ENCODE measurements at places on chromosomes 11 and 22.
A peak's percentile ranks its signal among the peaks of the same experiment; 100 is the strongest.

GRCh38 chr11:94595076-94595475 is 27.9 kb downstream of the PIWIL4 start:
- no peak for DNase-seq

DNA sequence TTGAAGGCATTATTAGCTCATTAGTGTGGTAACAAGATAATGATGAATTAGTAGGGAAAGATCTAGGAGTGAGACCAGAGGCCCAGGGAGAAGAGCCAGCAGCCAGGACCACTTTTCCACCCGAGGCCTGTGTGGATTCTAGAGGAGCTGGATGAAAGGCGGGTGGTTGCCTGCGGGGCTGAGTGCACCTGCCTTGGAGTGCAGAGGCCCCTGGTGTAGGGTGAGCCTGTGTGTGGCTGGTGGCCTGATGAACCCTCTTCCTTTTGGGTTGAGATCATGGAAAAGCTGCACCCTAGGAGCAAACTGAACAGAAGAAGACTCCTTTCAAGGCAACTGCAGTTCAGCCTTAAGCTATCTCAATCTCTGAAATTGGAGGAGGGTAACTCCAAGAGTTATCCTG is 5.9 kb upstream of the TP53AIP1 start:
- DNase-seq: no peak

GRCh38 chr11:84316866-84317555 is 1030.8 kb upstream of the CCDC90B start:
- no peak for DNase-seq

DNA sequence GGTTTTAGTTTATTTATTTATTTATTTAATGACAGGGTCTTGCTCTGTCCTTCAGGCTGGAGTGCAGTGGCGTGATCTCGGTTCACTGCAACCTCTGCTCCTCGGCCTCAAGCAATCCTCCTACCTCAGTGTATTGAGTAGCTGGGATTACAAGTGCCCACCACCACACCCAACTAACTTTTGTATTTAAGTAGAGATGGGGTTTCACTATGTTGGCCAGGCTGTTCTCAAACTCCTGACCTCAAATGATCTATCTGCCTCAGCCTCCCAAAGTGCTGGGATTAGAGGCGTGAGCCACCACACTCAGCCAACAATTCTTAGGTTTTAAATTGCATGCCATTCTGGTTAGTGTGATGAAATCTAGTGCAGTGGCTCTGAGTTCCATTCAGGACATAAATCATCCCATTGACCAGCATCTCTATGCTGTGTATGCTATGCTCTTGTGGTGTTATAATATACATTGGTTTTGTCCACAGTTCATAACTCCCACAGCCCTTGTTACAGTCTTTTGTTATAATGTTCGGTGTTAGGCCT is 28.5 kb downstream of the ZNF280B start:
- no peak for DNase-seq

GRCh38 chr11:68399916-68400315 is 60.6 kb upstream of the PPP6R3 start:
- DNase-seq: no peak

GRCh38 chr11:36775130-36775529 is 177.1 kb upstream of the RAG2 start:
- DNase-seq: no peak

DNA sequence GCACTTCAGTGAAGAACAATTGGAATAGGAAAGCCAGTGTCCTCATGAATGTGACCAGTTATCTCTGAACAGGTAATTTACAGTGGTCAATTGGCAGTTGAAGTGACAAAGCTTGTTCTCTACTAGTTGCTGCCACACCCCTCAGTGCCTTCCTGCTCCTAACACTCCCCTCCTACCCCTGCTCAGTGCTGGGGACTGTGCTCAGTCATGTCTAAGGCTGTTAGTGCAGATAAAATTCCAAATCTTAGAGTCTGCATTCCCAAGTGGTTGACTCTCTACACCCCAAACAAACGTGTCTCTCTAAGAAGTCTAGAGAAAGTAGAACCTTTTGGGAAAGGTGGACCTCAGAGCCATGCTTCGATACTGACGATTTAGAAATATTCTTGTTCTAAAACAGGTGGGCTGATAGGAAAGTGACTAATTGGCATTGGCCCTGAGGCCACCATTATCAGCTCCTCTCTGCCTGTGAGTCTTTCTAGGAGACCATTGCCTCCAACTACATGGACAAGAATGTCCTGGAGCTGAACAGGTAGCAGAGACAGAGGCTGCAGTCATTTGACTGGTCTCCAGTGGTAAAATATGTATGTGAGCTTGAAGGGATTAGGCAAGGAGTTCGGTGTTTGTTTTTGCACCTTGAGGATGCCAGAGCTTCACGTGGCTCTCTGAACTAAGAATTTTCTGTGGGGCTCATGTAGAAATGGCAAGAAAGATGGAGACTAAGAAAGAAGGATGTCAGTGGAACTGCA is 22.1 kb upstream of the NNMT start:
- no peak for DNase-seq

DNA sequence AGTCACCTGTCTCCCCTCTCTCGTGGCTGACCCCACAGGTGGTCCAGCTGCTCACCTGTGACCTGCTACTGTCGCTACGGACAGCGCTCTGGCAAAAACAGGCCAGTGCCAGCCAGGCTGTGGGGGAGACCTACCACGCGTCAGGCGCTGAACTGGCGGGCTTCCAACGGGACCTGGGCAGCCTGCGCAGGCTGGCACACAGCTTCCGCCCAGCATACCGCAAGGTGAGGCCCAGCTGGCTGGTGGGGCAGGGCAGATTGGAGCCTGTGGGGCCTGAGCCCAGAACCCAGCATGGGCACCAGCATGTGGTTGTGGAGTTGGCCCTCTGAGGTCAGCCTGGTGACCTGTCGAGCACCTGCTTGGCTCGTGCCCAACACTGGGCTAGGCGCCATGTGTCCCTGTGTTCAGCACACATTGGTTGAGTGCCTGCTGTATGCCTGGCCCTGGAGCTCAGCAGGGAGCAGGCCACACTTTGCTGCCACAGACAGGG is 11.9 kb downstream of the SHISA8 start:
- DNase-seq: no peak

GRCh38 chr11:114399490-114400215 is 658 bp downstream of the C11orf71 start:
- no peak for DNase-seq

DNA sequence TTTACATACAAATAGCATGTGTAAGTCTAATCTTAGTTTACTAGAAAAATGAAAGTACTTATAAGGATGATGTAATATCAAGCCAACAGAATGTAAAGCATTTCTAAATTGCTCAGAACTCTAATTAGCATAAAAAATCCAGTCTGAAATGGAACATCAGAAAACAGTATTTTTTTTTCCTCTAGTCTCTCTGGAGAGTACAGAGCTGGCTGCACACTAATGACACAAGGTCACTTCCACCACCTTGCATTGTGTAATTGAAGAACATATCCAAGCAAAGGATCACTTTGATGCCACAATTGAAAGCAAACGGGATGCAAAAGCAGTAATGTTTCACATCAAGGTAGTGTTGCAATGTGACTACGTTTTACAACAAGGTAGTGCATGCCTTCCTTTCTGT is 548.0 kb upstream of the LUZP2 start:
- no peak for DNase-seq

DNA sequence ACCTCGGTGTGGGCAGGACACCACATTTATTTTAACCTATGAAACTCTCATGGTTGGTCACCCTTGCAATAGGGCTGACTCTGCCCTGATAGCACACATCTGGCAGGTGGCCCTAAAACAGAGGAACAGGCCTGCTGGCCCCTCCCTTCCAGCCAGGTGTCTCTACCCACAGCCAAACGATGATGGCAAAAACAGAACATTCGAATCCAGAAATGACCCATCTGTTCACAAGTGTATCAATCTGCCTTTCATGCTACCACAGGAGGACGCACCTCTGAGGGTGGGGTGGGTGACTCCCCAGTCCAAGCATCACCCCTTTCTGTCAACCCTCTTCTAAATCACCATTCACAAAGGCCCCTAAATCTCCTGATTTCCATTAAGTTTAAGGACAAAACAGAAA is 118.1 kb downstream of the ETS1 start:
- no peak for DNase-seq

DNA sequence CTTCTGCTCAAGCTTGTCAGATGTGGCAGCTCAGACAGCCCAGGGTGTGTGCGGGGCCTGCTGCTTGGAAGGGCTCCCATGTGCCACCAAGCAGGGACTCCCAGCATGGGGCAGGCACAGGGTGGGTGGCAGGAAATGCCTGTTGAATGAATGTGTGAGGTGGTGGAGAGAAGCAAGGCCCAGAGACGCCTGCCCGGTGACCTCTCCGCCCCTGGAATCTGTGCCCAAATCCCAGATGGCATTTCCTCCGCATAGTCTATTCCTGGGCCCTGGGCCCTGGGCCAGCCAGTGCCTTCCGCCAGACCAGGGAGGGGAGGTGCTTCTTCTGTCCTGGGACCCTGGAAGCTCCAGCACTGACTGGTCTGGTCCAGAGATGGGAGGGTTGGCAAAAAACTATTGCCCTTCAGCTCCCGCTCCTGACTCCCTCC is 3.7 kb downstream of the CST6 start:
- no peak for DNase-seq

DNA sequence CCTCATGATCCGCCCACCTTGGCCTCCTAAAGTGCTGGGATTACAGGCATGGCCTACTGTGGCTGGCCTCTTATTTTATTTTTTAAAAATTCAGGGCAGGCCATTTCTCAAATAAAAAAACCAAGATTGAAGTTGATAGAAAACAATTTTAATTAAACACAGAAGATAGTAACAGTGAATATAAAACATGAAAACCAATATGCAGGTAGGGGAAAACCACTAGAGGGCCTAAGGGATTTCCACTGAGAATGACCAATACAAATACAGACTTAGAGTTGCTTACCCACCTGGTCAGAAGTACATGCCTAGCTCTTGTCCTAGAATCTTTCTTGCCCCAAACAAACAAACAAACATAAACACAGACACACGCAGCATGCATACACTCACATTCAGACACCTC is 1.7 kb upstream of the RTCB start:
- DNase-seq: no peak

DNA sequence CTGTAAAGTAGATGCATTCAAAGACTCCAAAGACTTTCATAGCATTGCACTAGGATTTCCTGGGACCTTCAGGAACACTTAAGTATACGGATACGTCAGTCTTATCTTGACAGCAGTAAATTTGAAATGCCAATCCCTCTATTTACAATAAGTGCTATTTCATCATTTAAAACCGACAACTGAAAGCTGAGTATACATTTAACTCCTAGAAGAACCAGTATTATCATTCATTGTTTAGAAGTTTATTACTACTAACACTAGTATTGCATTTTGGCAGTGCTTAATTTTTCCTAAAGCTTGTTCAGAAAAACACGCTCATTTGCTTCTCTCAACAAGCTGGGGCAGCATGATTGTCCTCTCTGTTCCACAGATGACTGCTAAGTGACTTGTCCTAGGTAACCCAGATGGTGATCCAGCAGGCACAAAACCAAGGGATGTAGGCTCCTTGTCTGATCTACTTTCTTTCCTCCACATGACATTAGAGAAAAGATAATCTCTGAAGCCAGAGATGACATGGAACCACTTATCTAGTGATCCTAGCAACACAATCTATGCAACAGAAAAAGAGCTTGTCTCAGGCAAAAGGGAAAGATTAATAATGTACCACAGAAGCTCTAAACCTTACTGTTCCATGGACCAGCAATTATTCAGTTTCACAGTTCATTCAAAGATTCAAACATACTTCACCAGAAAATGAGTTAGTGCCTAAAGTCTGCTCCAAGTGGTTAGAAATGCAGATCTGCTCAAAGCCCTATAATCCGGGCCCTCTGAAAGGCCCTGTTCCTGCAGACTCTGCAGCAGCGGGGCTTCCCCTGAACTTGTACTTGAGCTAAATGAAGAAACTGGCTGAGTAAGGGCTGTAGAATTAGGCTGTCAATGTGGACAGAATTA is 5.2 kb downstream of the MAML2 start:
- DNase-seq: peak; percentile 38

- no peak for DNase-seq
These were observed 286.0 kb downstream of the FAT3 start for GRCh38 chr11:92510591-92510990.

DNA sequence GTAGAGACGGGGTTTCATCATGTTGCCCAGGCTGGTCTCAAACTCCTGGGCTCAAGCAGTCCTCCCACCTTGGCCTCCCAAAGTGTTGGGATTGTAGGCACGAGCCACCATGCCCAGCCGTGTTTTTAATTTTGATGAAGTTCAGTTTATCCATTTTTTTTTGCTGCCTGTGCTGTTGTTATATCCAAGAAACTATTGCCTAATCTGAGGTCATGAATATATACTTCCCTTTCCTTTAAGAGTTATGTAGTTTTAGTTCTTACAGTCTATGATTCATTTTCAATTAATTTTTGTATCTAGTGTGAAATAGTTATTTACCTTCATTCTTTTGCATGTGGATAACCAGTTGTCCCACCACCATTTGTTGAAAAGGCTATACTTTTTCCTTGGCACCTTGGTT is 50.3 kb upstream of the SORL1-AS1 start:
- DNase-seq: no peak

DNA sequence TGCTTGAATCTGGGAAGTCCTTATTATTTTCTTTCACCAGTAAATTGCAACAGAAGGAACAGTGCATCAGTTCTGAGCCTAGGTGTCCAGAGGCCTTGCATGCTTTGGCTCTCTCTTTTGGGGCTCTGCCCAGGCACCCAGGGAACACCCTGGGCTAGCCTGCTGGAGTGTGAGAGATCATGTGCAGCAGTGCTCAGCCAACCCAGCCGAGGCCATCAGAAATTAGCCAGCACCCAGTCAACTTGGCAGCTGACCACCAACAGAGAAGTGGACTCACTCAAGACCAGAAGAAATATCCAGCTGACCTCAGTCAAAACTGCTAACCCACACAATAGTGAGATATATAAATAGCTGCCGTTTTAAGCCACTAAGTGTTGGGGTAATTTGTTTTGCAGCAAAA is 11.2 kb upstream of the P4HA3 start:
- no peak for DNase-seq

DNA sequence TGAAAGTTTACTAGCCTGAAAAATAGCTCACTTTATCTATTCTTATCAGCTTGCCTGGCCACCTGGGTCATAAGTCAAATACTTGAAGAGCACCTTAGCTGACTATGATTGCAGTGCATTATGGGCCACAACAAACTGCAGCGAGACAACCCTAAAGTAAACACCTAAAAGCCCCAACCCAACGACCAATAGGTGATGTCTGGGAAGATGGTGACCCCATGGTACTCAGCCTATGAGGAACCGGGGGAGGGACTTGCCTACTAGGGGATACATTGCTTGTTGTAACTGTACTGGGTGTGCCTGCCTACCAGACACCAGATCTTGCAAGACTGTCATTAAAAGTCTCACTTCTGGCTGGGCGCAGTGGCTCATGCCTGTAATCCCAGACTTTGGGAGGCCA is 35.6 kb upstream of the APOBEC3A start:
- DNase-seq: no peak

DNA sequence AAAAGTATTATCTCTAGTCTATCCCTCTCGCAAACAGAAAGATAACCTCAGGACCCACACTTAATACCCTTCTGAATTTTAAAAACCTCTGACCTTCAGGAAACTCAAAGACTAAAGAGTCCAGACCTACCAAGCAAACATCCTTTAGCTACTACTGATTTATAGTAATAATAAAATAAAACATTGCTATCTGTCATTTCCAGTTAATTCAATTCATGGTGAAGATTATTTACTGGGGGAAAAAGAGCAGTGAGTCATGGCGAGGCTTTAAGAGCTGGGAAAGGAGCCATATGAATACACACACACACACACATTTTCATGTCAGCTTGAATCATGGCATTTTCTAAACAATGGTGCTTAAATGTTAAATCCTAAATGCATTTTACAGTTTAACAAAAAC is 87.1 kb downstream of the FAM76B start:
- DNase-seq: no peak

GRCh38 chr11:102929972-102930371 is 25.6 kb downstream of the MMP13 start:
- no peak for DNase-seq

- peak; percentile 21 for DNase-seq
These were observed 7.2 kb downstream of the PTDSS2 start for GRCh38 chr11:457111-457760.

Measured in naive thymus-derived CD8-positive, alpha-beta T cell (primary cell).